ENCODE measurements at places on chromosomes 7 and 10.

DNA sequence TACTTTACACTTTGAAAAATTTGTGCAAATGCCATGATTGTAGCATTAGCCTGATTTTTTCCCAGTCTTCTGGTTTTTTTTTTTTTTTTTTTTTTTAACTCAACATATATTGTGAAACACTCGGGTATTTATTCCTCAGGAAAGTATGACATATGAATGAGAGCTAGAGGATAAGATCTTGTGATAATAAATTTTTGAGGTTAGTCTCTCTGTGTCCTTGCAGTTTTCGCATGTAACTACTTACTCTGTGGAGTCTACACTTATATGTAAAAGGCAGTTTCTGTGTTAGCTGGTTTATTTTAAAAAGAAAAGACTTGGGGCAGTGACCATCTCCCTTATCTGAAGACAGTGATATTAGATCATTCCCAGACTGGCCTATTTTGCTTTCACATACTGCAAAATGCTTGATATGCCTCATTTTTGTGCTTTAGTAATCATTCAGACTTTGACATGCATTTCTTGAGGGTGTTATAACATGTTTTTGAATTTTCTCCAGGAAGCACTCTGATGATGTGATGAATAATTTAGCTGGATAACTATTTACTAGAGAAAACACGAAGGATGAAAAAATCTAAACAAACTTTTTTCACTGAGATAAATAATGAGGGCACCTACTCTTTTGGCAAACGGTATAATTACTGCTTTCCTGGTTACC is 371.0 kb downstream of the NRG3 start:
- no peak for DNase-seq

- DNase-seq: no peak
These were observed 138.5 kb upstream of the AOAH start for GRCh38 chr7:36862771-36863261.

GRCh38 chr10:24457661-24458318 is 248.9 kb downstream of the KIAA1217 start:
- no peak for DNase-seq

GRCh38 chr10:63836666-63837442 is 315.7 kb downstream of the REEP3 start:
- DNase-seq: no peak

GRCh38 chr7:76133164-76133775 is 68.4 kb upstream of the SRRM3 start:
- DNase-seq: no peak

- no peak for DNase-seq
These were observed 87.8 kb downstream of the TBXAS1 start for GRCh38 chr7:139916717-139917395.

GRCh38 chr10:50347394-50347802 is 96.1 kb upstream of the ASAH2 start:
- no peak for DNase-seq

- DNase-seq: peak; percentile 7
These were observed 31.0 kb upstream of the ABCB4 start for GRCh38 chr7:87506246-87507180.

- no peak for DNase-seq
These were observed 675.3 kb downstream of the INHBA start for GRCh38 chr7:41027428-41028115.

DNA sequence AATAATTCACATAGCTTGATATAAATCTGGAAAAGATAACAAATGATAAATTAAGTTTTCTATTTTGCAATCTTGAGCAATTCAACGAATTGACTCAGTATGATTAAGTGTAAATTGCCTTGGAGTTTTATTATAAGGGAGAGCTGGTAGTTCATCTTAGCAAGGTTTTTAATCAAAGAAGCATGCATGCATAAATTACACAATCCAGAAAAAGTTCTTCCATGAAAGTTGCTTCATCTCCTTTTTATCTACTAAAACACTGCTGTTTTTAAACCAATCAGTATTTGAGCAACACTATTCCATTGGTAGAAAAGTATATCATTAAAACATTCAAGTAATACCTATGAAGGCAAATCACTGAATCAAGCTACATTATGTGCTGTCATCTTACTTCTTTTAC is 47.6 kb downstream of the POT1 start:
- no peak for DNase-seq

DNA sequence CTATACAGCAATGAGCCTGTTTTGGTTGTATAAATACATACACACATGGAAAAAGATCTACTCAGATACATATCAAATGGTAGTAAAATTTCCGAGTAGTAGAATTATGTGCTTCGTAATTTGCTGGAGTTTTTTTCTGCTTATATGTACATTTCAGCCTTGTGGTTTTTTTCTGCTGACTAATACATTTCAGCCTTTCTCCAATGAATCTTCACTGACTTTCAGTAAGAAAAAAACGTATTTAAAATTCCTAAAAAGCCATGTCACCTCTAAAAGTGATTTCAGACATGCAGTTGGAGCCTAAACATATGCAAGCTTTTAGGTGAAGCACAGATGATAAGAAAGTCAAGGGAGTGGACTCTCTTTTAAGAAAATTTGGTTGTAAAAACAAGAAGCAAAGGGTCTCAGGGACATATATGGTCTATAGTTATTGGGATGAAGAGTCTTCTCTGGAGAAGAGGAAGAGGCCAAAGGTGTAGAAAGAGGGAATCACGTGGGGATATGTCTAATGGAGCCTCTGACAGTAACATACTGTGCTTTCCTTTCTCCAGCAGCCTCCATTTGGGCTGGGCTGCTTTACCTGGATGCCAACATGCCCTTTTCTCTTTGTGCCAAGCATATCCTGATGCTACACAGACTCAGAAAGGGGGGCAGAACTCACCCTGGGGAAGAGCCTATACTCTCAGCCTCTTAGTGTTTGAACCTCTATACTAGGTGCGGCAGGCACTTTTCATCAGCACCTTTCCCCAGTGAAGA is 2.4 kb downstream of the AMPH start:
- no peak for DNase-seq

GRCh38 chr7:139075031-139075652 is 34.4 kb downstream of the ZC3HAV1 start:
- peak; percentile 69 for DNase-seq
